Stimulated activated CD4-positive, alpha-beta T cell treated with anti-CD3 and anti-CD28 coated beads, Interleukin-4, amount 100 ng/mL, for 24 hours (primary cell): ENCODE measurements at places on chromosomes 11 and 22.

DNA sequence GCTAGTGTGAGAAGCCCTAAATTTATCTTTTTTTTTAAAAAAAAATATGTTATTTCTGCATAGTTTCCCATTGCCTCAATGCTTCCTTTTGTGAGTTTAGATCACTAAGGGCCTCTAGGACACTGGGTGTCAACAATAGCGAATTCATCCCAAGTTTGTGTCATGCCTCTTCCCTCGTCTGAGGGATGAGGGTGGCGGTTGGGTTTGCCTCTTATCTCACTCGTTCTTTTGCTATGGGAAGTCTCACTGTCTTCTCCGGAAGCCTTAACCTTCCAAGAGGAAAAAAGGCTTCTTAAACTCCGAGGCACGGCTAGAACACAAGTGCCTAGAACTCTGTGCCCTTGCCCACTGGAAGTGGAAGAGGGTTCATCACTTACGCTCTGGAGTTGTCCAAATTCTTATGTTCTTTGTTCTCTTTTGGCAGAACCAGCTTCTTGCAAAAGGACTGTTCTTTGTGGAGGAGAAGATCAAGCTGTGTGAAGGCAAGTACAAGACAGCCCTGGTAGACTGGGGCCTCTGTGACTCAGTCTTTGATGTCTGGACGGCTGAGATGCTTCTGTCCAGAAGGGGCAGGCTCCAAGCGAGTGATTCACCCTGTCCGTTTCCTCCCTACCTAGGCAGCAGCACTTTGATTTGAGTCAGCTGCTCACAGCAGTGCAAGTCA lies 78.5 kb downstream of the TRAF6 start:
- DNase-seq: peak; percentile 31

DNA sequence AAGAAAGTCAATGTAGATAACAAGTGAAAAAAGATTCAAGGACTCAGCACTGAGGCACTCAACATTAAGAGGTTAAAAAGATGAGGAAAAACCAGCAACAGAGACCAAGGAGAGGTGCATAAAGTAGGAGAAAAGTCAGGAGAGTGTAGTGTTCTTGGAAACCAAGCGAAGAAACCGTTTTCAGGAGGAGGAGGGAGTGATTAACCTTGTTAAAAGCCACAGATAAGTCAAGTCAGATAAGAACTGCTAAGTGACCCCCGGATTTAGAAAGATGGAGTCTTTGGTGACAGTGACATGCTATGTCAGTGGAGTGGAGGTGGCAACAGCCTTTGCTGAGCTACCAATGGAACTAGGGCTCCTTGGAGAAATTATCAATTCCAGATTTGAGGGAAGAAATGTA lies 13.9 kb upstream of the NARS2 start:
- DNase-seq: no peak

DNA sequence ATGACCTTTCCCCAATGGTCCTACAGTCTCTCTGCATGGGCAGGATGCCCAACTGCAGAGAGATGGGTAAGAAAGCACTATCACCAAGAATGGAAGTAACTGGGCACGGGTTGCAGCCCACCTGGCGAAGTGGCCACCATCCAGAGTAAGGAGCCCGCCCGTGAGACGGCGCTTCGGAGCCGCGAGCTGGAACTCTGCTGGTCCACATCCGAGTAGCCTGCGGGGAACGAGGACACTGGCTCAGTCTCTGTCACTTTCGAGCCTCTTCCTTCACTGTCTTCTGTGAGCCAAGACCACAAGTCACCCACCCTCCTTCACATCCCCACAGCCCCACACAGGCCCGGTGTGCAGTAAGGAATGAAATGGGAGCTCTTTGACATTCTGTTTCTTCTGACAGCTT lies 5.7 kb downstream of the SUN2 start:
- DNase-seq: no peak

GRCh38 chr22:28102151-28102812 lies 183.2 kb upstream of the PITPNB start:
- DNase-seq: no peak

DNA sequence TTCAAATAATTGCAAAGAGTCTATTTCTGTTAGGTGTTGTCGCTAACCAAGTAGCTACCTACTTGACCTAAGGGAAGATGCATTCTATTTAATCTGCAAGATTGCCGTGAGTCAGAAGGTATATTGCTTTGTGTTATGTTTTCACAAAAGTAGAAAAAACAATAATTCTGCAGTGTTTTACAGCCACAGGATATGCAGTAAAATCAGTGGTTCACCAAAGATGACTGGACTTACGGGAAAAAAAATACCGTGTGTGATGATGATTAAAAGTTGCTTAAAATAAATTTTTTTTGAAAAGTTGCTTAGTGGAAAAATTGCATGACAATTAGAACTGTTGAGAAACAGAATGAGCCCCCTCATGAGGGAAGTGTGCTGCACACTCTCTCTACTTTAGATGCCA lies 209.1 kb downstream of the DDX10 start:
- DNase-seq: no peak

- DNase-seq: no peak
Measured at GRCh38 chr11:61460474-61460881, 30.6 kb downstream of the SDHAF2 start.

DNA sequence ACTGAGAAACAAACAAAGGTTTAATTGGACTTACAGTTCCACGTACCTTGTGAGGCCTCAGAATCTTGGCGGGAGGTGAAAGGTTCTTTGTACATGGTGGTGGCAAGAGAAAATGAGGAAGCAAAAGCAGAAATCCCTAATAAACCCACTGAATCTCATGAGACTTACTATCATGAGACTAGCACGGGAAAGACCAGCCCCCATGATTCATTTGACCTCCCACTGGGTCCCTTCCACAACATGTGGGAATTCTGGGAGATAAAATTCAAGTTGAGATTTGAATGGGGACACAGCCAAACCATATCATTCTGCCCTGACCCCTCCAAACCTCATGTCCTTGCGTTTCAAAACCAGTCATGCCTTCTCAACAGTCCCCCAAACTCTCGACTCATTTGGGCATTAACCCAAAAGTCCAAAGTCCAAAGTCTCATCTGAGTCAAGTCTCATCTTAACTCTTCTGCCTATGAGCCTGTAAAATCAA lies 617.4 kb downstream of the CNTN5 start:
- DNase-seq: no peak

- no peak for DNase-seq
Measured at GRCh38 chr22:26124991-26125725, 44.1 kb upstream of the SEZ6L start.

DNA sequence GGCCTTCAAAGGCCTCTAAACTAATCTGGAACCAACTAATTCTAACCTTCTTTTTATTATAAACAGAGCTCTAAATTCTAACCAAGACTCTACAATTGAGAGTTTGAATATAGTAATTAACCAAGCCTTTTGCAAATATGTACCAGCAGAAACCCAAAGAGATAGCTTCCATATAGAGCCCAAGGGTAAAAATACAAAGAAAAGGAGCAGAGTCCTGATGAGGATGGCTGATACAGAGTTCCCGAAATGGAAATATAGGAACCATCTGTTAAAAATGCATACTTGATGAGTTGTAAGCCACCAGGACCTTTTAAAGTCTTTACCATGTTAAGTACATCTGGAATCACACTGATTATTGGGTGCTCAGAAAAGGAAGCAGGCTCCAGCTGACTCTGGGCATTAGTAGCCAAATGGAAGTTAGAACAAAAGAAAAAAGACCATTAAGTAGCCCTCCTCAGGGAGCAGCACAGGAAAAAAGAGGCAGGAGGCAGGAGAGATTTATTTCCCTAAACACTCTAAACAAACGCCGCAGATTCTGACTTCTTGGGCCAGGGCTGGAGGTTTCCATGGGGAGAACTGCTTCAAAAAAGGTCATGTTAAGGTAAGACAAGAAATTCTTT lies 463.1 kb upstream of the FAT3 start:
- DNase-seq: no peak

- no peak for DNase-seq
Measured at GRCh38 chr22:44839721-44840120, 87.3 kb downstream of the ARHGAP8 start.

DNA sequence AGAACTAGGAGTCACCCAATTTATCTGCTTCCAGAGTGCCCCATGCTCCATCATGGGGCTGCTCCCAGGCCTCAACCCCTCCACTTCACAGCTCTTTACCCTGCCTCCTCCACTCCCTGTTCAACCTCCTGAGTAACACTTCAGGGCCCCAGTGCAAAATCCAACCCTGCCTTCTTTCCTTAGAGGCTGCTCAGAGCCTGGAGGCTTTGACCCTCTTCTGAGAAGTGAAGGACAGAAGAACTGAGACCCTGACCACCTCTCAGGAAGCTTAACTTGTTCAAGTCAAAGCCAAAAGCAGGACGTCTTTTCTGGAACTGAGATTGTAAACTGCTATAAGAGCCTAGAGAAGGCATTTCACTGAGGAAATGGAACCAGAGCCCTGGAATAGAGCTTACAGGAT lies 15.5 kb downstream of the EIF3F start:
- DNase-seq: no peak
